ENCODE measurements at places on chromosomes 6 and 20.
A peak's percentile ranks its signal among the peaks of the same experiment; 100 is the strongest.

GRCh38 chr20:47727909-47728361 lies 57.3 kb downstream of the SULF2 start:
- DNase-seq, result no peak

DNA sequence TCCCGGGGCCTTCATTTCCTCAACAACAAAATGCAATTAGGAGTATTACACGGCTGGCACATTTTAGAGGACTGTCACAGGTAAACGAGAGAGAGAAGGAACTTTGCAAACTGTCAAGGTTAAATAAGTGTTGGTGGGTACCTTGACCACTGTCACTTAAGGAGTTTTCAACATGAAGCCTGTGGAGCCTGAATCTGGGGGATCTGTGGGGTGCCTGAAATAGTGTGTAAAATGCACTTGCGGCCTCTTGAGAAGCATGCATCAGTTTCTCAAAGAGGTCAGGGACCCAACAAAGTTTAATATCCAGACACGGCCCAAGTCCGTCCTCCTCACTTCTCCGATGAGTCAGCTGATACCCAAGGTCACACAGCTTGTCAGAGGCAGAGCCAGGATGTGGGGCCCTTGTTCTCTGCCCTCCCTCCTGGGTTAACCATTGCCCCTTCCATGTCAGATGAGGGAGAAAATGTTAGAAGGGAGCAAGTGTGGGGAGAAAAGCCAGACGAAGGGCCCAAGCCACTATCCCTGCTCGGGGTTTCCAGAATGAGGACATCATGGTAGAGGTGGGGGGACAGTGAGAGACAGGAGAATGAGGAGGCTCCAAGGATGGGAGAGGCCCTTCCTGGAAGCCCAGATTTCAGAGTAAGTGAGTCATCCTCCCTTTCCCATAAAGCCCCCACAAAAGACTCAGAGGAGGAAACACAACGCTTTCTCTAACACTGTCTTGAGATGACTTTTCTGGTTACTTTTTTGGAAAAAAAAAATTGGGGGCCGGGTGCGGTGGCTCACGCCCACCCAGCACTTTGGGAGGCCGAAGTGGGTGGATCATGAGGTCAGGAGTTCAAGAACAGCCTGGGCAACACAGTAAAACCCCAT lies 42.2 kb downstream of the C6orf132 start:
- DNase-seq, result no peak

DNA sequence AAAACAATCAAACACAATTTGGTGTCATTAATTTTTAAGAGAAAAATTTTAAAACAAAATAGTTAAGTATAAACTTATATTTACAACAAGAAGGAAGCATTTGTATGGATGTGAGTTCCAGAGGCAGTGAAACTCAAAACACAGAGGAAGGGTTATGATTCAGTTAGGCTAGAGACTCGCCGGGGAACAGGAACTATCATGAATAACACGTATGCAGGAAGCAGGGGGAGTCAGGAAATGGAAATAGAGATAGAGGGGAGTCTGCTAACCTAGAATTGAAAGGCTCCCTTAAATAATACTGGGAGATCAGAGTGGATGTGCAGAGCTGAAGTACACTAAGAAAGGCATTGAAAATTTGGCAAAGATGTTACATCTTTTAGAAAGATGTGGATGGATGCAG lies 14.2 kb upstream of the HLA-DRB1 start:
- no peak for DNase-seq

GRCh38 chr20:22507240-22507961 lies 77.0 kb downstream of the FOXA2 start:
- no peak for DNase-seq

DNA sequence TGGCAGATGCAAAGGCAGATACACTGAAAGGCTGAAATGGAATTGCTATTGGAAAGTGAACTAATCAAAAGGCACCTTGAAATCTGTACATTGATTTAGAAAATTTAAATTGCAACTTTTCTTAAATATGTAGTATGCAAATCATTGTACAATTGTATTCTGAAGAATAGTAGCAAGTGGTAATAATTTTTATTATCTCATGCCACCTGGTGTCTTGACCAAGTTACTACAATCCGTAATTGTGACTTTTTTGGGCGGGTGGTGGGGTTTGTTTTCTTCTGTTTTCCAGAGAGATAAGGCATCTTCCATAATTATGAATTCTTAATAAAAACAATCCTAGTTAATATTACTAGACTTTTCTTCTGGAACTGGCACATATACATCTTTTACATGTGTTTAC lies 12.5 kb upstream of the BCKDHB start:
- no peak for DNase-seq

DNA sequence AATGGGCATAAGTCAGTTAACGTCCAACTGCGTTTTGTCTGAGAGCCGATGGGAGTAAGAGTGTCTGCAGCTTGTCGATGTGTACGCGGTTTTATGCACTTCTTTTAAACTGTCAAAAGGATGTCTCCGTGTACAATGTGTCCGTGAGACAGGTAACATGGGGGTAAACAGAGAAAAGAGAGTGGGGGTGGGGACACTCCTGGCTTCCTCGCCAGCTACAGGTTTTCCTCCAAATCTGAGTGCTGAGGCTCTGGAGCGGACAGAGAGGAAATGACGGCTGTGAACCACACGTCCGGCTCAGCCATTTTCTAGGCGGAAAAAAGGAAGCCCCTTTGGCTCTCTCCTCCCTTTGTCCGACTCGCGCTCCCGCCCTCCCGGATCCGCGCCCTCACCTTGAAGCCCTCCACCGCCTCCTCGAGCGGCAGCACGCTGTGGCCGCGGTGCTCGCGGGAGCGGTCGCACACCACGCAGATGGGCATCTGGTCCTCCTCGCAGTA lies 916 bp downstream of the TRIM27 start:
- no peak for DNase-seq

DNA sequence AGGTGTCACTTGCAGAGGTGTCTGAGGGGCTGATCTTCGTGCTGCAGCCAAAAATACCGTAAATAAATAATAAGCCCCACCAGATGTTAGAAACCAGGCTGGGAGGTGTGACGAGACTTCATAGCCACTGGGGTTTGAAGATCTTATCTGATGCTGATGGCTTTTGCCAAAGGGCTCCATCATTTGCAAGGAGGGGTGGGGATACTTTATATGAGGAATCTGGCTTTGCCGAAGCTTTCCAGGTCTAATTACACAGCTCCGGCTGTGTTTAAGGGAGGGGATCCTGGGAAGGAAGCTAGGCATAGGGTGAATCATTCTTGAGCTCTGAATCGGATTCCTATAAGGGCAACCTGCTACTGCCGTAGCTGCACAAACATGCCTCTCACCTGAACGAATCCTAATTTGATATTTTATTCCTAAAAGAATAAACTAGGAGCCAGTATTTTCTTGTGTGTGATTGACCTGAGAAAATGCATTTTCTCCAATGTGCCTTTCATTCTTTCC lies 249.6 kb downstream of the SOD2 start:
- no peak for DNase-seq

DNA sequence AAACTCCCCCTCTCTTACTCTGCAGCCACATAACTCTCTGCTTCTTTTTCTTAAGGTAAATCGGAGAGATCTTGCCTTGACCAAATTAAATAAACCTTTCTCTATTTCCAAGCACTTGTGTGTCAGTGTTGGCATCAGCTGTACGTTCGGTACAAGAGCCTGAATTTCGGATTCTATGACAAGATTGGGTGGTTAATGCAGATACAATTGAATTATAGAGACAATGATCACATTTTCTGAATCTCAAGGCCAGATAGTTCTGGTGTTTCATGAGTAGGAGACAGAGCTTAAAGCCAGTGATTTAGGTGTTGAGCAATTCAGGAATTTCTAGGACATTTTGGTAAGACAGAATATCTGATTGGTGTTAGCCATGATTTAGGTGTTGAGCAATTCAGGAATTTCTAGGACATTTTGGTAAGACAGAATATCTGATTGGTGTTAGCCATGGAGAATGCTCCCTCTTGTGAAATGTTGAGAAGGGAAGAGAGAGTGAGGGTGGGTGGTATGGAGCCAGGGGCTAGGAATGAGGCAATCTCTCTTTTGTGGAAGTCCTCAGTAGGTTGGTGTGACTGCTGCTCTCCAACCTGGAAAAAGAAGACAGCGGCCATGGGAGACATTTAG lies 5.1 kb downstream of the SPINT3 start:
- DNase-seq, result no peak

DNA sequence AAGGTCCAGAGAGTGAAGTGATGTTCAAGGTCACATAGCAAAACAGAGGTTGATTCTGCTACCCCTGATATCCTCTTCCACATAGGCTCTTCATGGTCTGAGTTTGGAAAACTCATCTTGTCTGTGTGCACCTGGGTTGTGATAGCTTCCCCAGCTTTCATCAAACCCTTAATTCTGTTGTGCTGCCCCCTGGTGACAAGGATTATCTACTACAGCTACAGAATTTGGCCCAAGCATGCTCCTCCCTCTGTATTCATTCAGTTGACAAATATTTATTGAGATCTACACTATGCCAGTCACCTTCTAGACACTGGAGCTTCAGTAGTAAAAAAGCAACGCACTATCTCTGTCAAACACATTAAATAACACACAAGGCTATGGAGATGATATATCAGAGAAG lies 50.4 kb downstream of the SMPDL3A start:
- DNase-seq, result no peak

GRCh38 chr6:169894377-169894960 lies 143.0 kb downstream of the ERMARD start:
- peak; percentile 47 for DNase-seq

GRCh38 chr6:31112478-31112877 lies at the start of gene C6orf15:
C6orf15 (minus strand) TSS chr6:31112575; CDS start chr6:31112555, 20 bp downstream.
- DNase-seq, result no peak

- no peak for DNase-seq
These were observed 63.5 kb downstream of the HMGN3 start for GRCh38 chr6:79170959-79171358.

DNA sequence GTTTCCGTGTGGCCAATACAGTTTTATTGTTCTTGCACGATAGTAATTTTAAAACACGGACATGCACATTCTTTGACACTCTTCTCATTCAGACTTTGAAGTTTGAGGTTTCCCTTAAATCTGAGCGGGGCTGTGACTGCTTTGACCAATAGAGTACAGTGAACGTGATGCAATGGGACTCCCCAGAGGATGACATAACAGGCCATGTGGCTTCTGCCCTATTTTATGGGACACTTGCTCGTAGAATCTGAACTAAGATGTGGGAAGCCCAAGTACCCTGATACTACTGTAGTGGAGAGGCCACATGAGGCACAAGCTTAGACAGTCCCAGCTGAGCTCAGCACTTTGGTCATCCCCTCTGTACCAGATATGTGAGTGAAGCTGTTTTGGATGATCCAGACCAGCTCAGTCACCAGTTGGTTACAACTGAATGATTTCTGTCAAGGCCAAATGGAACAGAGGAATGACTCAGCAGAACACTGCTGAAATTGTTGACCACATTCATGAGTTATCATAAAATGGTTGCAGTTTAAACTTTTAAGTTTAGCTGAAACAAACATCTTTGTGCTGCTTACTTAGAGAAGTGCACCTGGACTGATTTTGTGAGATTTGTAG lies 279.4 kb downstream of the RFPL4B start:
- DNase-seq, result no peak

DNA sequence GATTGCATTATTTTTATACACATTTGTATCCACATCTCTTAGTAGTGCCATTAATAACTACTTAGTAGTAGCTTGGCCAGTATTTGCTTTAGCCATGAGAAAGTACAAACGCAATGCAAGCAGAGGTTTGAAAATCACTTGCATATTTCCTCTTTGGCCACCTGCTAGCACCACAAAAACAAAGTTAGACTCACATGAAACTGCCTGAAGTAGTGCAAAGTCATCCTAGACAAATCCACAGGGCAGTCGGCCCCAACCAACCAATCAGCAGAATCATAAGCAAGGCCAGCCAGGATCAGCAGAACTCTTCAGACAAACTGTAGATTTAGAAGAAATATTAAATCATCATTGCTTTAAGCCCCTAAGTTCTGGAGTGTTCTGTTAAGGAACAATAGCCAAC lies 135.2 kb upstream of the VGLL2 start:
- DNase-seq, result no peak

DNA sequence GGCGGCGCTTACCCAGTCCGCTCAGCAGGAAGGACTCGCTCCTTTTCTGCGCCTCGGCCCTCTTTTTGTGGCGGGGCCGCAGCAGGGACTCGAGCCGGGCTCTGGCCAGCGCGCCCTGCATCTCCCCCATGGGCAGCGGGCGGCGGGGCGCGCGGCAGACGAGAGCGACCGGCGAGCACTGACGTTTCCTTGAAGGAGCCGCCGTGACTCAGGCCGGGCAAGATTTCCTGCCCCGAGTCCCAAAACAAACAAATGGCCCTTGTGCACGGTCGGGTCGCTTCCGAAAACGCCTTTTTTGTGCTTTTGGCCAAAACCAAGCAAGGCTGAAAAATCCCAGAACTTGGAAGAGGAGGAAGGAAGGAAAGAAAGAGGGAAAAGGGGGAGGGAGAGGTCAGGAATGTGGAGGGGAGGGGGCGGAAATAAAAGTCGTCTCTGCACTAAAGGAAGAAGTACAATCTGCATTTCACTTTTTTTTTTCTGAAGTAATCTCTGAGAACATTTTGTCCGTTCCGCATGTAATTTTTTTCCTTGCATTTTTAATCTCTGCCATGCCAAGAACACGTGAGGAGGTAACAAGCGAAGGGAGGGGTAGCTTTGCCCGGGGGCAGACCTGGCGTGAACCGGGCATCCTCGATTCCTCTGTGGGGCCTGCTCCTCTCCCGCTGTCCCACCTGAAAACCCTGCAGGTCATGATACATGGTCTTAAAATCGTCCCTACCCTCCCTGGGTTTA lies 123.3 kb upstream of the SLC2A12 start:
- no peak for DNase-seq

- no peak for DNase-seq
These were observed 593.1 kb upstream of the GJE1 start for GRCh38 chr6:141539617-141540016.

GRCh38 chr20:24936526-24937407 lies 12.3 kb upstream of the CST7 start:
- DNase-seq, result peak; percentile 71

DNA sequence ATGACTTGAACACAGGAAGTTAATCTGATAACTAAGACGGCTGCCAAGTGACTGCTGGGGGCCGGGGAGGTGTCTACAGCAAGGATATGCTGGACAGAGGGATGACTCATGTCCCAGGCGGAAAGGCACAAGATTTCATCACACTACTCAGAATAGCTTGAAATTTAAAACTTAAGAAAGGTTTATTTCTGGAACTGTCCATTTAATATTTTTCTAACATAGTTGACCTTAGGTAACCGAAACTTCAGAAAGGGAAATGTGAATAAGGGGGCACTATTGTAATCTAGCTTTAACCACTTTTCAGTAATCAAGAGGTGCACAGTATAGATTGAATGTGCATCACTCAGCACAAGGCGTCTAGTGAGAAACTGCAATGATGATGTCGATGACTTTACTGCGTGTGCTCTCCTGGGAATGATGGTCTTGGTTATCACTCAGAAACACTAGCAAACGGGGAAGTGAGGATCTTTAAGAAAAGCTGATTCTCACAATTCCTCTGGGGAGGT lies 171.5 kb downstream of the QKI start:
- no peak for DNase-seq

GRCh38 chr20:50278377-50278683 lies 87.7 kb downstream of the CEBPB start:
- DNase-seq, result no peak

GRCh38 chr20:47711046-47711752 lies 74.1 kb downstream of the SULF2 start:
- DNase-seq, result no peak

GRCh38 chr6:93366506-93366905 lies 52.9 kb downstream of the EPHA7 start:
- no peak for DNase-seq
